ENCODE measurements at places on chromosomes 12 and 14.

- no peak for DNase-seq
Observed at GRCh38 chr12:56634837-56635791, 5.0 kb upstream of the BAZ2A start.

GRCh38 chr14:65115615-65116014 is 13.3 kb upstream of the MAX start:
- no peak for DNase-seq

GRCh38 chr12:108115123-108116121 is 13.7 kb upstream of the WSCD2 start:
- DNase-seq: no peak

- no peak for DNase-seq
Observed at GRCh38 chr12:128083132-128083729, 183.7 kb upstream of the TMEM132C start.

DNA sequence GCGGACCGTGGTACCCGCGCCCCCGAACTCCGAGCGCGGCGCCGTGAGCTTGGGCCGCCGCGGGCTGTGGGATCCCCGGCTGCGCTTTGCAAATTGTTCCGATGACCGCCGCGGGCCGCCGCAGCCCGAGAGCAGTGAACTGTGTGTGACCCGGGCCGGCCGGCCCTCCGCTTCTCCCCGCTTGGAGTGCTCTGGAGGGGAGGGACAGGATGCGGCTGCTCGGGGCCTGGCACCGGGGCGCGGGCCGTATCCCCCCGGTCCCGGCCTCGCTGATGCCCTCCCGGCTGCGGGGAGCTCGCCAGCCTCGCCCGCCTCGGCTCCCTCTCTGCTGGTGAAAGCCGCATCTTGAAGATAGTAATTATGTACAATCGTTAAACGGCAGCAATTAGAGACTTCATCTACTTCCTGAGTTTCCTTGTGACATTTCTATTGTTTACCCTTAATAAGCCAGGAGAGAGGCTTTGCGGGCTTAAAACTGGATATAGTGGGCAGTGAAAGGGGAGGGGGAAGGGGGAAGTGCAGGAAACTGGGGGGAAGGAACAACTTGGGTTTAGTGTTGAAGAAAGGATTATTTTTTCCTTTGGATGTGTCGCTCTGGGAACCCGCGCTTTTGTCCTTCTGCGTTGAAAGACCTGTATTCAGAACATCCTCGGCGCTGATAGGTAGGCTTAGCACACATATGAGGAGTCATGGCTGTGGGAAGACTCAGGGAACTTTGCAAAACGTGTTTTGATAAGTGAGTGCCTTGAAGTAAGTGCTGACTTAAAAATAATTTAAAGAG is 1.2 kb downstream of the PELI2 start:
- no peak for DNase-seq

GRCh38 chr12:124625867-124626675 is 58.7 kb upstream of the NCOR2 start:
- DNase-seq: no peak

DNA sequence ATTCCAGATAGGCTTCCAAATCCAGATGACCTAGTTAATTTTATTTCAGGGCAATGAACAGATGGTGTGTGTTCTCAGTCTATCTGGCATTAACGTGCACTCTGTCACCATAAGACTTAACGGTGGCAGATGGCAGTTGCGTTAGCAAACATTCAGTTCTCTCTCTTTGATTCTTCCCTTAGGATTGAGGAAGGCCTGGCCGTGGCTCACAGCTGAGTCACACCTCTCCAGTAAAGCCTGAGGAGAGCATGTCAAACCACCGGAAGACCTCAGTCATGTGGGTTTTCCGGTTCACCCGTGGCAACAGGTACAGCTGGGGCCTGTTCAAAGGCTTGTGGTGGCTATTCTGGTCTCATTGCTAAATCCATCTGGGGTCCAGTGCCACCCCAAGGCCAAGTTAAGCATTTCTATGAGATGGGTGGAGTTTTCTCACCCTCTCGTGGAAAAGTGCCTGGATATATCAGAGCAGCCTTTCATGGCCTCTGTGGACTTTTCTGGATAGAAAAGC is 545.1 kb upstream of the ATP2B1 start:
- peak; percentile 2 for DNase-seq

GRCh38 chr14:76924371-76925096 is 98.3 kb downstream of the LRRC74A start:
- no peak for DNase-seq

- no peak for DNase-seq
Observed at GRCh38 chr12:57240926-57241401, 10.0 kb downstream of the STAC3 start.

- no peak for DNase-seq
Observed at GRCh38 chr12:28883406-28883997, 265.6 kb upstream of the FAR2 start.

GRCh38 chr12:1939801-1940607 is 21.6 kb upstream of the CACNA2D4 start:
- peak; percentile 84 for DNase-seq

- no peak for DNase-seq
Observed at GRCh38 chr14:96502621-96503305, 581 bp downstream of the PAPOLA start.

DNA sequence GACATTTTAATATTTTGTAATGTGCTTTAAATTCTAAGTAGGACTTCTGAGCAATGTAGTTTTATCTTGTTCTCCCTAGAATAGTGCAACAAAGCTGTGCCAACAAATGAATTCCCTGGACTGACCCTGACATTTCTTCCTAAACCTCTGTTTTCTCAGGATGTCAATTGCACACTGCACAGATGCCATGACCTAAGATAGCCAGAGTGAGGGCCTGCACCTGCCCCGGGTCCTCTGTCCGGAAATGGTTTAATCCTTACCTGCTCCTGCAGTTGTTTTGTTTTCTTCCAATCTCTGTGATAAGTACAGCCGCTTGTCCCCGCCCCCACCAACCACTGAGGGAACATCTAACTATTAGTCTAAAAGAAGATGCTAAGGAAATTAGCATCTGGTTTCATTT is 831.5 kb downstream of the GALC start:
- DNase-seq: no peak

DNA sequence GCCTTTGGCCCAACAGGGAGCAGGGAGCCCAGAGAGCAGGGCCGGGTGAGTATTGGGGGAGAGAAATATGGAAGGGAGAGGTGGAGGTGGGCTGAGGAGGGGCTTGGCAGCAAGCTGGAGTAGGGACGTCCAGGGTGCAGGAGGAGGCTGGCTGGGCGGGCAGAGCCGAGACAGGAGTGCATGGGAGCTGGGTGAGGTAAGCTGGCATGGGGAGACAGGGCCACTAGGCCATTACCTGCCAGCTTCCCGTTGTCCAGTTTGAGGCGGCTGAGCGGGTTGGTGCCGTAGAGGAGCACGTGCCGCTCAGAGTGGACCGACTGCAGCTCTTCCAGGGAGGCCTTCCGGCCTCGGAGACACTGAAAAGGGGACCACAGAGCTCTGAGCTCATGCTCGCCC is 18.3 kb downstream of the SLC48A1 start:
- DNase-seq: no peak

DNA sequence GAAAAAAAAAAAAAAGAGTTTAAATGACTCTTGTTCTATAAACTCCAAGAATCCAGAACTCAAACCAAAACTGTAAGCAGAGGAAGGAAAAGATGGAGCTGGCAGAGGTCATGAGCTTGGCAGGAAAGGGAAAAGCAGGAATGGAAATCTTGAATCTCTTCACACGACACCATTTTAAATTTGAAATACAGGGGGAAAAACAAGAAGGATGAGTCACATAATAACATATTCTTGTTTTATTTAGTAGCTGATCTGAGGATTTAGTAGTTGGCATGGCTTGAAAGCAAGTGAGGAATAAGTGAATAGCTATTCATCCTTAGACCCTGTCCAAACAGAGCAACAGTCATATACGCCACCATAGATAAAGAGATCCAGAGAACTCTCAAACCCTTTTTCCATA is 35.0 kb downstream of the EPS8 start:
- no peak for DNase-seq

GRCh38 chr14:90760078-90760444 is 56.2 kb downstream of the TTC7B start:
- no peak for DNase-seq

DNA sequence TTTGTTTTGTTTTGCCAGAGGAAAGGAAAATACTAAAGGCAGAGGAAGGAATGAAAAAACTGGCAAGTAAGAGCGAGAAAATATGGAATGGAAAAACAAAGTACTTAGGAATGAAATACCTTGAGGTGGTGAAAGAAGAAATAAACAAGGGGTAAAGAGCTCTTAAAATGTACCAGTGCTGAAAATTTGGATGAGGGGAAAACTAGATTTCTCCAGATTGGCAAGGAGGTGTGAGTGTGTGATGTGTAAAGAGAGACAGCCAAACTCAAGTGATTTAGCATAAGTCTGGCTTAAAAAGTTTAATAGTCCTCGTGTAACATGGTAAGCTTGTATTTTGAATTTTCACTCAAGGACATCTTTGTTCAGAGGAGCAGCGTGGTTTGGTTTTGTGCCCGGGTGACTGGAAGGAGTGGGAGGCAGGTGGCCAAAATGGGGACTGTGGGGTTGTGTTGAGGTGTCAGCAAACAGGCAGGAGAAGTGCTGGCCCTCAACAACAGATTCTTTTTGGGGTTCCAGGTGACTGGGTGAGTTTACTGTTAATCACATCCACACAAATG is 102.7 kb downstream of the DACT1 start:
- DNase-seq: no peak

DNA sequence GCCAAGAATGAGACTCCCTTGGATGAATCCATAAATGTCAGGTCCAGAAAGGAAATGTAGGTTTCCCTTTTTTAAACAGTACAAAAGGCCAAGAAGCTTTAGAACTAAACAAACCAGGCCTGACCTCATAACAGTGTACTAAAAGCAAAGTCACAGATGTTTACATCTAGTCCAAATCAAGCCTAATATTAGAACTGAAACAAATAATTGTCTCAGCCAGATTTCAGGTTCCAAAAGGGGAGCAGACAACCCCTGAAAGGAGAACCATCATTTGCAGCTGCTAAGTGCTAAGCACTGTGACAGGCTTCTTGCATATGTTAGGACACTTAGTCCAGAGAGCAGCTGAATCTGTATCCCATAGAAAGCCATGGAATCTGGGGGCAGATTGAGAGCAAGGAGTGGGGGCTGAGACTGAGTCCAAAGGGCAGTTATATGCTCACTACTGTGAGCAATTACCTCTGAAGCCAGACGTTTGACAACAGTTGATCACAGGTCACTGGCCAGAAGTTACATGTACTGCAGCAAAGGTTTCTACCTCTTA is 90.1 kb downstream of the STXBP6 start:
- DNase-seq: no peak

- no peak for DNase-seq
Observed at GRCh38 chr12:123726244-123726643, 14.1 kb downstream of the ATP6V0A2 start.

- DNase-seq: no peak
Observed at GRCh38 chr12:52011602-52012214, 5.0 kb downstream of the TAMALIN start.

DNA sequence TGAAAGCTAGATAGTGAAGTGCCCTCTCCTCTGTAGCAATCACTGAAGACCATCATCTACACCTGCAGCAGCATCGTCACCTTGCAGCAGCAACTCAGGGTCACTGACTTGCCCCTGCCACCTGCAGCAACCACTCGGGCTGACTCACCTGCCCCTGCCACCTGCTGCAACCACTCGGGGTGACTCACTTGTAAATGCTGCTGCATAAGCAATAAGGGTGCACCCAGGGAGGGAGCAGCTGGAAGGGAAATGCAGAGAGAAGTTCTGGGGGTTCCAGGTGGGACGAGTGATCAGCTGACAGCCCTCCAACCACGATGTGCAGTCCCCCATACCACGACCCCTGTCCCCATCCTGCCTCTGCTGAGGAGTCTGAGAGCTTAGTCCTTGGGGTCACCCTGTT is 357.1 kb upstream of the SFSWAP start:
- no peak for DNase-seq

GRCh38 chr14:54715239-54715638 is 148.3 kb downstream of the SAMD4A start:
- no peak for DNase-seq

- DNase-seq: no peak
Observed at GRCh38 chr14:102523569-102524450, 14.2 kb upstream of the ANKRD9 start.

DNA sequence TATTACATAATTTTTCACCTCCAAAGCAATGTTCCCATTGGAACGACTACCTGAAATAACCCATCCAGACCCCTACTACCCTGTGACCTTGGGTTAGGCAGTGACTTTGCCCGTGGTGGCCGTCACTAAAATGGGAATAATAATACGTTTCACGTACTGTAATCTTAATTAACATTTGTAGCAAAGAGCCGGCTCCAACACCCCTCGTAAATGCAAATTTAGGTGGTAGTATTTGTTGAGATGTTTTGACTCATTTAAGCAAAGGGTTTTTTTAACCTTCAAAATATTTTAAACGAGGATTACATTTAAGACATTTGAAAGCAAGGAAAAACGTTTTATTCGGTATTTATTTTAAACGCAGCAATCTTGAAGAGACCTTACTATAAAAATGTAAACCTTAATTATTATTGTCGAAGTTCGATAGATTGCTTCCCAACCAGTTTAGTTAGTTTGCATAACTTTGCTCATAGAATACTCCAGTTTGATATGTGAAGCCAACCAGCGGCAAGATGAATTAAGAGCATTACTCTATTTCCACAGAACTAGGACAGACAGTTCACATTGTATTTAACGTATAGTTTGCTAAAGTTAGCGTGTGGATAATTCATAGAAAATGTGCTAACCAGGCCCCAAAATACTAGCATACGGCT is 1.4 kb upstream of the ARID2 start:
- DNase-seq: no peak

- no peak for DNase-seq
Observed at GRCh38 chr12:122023339-122024131, 1.9 kb downstream of the BCL7A start.

- no peak for DNase-seq
Observed at GRCh38 chr12:108788076-108788782, 56.9 kb upstream of the CORO1C start.

Measured in stimulated activated CD8-positive, alpha-beta memory T cell treated with anti-CD3 and anti-CD28 coated beads, Interleukin-4, amount 100 ng/mL, for 1 hour (primary cell).